ENCODE measurements at places on chromosomes 11 and 22.

DNA sequence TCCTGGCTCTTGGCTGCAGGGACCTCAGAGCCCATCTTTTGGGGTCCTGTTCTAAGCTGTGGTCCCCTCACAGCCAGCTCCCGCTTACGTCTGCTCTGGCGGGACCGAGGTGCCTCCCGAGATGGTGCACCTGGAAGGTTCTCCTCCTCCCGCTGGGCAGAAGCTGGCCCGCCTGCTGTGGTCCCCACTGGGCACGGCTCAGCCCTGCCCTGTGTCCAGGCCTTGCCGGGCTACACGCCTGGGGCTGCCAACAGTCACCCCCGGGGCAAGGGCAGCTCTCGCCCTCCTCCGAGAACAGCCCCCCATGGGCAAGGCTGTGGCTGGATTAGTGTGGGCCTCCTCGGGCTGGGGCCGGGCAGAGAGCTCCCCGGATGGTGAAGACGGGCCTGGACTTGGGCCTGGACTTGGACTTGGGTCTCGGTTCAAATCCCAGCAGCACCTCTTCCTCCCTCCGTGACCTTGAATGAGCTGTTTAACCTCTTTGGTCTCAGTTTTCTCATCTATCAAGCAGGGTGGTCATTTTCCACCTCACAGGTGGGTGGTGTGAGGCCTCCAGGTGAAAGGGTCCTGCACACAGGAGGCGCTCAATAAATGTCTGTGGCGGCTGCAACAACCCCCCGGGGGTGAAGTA lies 998 bp downstream of the BAIAP2L2 start:
- peak; percentile 31 for DNase-seq

GRCh38 chr22:41915035-41915785 lies at the start of gene SHISA8:
Gene SHISA8 (minus strand): TSS chr22:41915074. CDS start chr22:41914667, 407 bp downstream.
- DNase-seq: peak; percentile 79

GRCh38 chr22:49657275-49657973 lies 170.2 kb downstream of the BRD1 start:
- no peak for DNase-seq

DNA sequence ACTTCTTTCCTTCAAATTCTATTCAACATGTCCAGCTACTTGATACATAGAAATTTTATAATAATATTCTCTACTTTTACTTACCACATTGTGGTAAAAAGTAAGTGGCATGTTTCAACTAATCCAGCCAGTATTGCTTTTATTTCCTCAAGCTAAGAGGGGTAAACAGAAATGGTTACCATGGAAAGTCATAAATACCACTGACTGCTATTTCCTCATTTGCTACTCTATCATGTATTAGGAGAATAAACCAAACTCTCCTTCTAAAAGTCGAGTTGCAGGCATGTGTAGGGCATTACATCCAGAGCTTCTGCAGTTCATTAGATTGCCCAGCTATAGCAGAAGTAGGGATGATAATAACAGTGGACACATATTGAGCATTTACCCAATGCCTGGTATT lies 208.4 kb downstream of the MAML2 start:
- no peak for DNase-seq

DNA sequence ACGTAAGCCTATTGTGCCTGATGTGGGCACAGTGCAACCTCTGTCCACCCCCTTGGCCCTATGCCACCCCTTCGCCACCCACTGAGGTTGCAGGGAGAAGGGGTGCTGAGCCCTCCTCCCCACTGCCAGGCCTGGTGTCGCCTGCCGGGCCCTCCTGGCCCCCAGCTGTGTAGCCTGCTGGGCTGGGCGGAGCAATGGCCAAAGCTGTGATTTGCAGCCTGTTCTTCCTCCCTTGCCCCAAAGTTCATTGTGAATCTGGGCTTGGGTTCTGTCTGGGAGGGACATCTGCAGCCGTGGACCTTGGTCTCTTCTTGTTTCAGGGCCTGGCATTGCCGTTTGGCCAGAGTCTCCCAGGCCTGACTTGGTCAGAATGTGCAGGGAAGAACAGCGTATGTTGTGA lies 121.9 kb downstream of the PKNOX2 start:
- no peak for DNase-seq

- DNase-seq: no peak
Observed at GRCh38 chr22:22800716-22801115, 86.9 kb upstream of the IGLL5 start.

- no peak for DNase-seq
Observed at GRCh38 chr11:66186470-66186869, 82.0 kb upstream of the RAB1B start.

GRCh38 chr11:29641201-29641600 lies 375.6 kb downstream of the KCNA4 start:
- no peak for DNase-seq

GRCh38 chr22:47239474-47239860 lies 477.0 kb downstream of the TBC1D22A start:
- DNase-seq: no peak

GRCh38 chr22:45698094-45698493 lies 26.5 kb downstream of the ATXN10 start:
- DNase-seq: no peak

DNA sequence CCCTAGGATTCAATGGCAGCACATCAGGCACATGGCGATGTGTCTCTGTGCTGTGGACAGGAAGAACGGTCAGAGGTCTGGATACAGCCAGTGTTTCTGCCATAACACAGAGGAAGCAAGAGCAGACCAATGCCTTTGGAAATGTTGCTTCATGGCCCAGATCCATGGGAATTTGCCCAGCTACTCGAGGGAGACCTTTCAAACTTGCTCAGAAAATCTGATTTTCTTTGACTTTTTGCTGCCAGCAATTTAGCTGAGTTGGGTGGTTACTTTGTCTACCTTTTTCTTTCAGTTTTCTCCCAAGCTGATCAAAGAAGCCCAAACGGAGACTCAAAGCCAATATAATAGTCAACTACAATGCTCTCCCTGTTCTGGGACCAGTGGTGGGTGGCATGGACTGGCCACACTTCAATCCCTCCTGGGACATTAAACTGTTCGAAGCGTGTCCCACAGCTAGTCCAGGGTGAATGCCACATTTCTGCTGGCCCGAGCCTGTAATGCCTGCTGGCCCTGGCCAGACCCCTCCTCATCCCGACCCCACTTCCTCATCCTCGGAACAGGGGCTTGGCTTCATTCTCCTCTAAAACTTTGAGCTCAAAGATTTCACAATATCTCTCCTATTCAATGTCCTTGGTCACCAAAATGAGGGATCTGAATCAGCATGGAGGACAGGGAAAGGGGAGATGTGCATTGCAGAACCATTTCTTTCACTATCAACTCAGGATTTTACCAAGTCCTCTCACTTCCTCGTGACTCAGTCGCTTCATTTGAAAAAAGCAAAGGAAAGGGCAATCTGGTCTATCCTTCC lies 93.3 kb downstream of the ABTB2 start:
- DNase-seq: no peak

GRCh38 chr11:133905677-133906156 lies 51.1 kb downstream of the IGSF9B start:
- no peak for DNase-seq

GRCh38 chr22:23696326-23696851 lies 5.6 kb downstream of the RGL4 start:
- no peak for DNase-seq

DNA sequence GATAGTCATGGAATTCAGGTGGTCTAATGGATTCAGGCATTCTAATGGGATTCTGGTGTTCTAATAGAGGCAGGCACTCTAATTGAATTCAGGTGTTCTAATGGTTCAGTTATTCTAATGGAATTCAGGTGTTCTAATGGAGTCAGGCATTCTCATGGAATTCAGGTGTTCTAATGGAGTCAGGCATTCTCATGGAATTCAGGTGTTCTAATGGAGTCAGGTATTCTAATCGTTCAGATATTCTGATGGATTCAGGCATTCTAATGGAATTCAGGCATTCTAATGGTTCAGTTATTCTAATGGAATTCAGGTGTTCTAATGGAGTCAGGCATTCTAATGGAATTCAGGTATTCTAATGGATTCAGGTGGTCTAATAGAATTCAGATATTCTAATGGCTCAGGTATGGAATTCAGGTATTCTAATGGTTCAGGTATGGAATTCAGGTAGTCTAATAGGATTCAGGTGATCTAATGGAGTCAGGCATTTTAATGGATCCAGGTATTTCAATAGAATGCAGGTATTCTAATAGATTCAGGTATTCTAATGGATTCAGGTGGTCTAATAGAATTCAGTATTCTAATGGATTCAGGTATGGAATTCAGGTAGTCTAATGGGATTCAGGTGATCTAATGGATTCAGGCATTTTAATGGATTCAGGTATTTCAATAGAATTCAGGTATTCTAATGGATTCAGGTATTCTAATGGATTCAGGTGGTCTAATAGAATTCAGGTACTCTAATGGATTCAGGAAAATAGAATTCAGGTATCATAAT lies 22.0 kb upstream of the PHF21B start:
- no peak for DNase-seq

DNA sequence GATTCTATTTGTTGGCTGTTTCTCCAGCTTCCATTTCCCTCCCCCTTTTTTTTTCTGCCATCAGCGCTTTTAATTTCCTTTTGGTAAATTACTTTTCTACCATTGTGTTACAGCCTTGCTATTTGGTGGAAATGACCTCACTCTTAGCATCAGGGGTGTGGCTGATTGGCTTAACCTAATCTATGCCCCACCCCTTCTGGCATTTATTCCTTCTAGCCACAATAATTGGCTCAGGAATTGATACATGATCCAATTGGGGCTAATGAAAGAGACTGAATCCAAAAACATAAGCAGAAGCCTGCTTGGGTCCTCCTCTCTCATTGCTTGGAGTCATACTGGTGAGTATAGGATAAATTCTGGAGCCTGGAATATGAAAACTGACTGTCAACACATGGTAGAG lies 402.4 kb upstream of the LRRC4C start:
- no peak for DNase-seq

DNA sequence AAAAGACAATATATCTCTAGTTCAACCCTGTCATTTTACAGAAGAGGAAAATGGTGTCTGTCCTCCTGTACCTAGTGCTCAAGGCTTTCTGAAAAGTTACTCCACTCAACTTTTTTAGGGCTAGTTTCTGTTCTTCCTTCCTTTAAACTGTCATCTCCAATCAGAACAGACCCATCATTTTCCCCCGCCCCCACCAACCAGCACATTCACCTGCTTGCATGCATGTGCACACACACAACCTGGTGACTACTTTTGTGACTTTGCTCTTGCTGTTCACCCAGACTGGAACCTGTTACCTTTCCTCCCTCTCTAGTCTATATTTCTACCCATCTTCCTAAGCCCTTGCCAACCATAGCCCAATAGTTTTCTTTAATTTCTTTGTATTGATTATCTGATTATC lies 5.6 kb downstream of the FBXO7 start:
- no peak for DNase-seq

Measured in neural progenitor cell (in vitro differentiated cells).